ENCODE measurements at places on chromosomes 1 and 21.

DNA sequence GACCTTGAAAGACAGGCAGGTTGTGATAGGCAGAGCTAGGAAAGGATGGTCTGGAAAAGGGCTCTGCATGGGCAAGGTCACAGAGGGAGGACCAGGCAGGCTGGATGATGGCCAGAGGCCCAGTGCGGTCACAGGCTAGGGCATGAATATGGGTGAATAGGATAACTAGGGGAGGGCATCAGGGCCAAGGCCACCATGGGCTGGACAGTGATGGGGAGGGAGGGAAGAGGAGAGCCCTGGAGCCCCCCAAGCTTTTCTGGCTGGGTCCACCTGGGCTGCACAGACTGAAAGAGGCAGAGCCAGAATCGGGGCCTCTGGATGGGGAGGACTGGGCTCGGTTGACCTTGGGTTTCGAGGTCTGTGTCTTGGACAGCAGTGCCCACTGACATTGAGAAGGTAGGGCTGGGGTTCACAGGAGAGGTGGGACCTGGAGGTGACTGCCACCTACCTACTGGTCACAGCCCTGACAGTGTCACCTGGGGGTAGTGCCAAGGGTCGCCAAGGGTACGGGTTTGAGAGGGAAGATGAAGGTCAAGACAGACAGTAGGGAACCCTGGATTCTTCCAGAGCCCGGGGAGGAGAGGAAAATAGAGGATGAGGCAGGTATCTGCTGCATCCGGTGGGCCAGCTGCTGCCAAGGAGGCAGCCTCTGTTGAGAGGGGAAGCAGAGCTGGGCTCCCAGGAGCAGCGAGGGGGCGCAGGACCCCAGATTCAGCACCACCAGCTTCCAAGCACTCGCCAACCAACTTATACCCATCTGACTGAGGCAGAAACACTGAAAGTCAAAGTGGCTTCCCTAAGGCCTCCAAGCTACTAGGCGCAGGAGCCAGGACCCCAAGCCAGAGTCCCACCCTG lies 6.1 kb upstream of the NPHP4 start:
- peak; percentile 51 for DNase-seq

- no peak for DNase-seq
Measured at GRCh38 chr1:230572121-230573105, 69.9 kb upstream of the COG2 start.

- DNase-seq = no peak
Measured at GRCh38 chr1:82398357-82398756, 597.6 kb downstream of the ADGRL2 start.

DNA sequence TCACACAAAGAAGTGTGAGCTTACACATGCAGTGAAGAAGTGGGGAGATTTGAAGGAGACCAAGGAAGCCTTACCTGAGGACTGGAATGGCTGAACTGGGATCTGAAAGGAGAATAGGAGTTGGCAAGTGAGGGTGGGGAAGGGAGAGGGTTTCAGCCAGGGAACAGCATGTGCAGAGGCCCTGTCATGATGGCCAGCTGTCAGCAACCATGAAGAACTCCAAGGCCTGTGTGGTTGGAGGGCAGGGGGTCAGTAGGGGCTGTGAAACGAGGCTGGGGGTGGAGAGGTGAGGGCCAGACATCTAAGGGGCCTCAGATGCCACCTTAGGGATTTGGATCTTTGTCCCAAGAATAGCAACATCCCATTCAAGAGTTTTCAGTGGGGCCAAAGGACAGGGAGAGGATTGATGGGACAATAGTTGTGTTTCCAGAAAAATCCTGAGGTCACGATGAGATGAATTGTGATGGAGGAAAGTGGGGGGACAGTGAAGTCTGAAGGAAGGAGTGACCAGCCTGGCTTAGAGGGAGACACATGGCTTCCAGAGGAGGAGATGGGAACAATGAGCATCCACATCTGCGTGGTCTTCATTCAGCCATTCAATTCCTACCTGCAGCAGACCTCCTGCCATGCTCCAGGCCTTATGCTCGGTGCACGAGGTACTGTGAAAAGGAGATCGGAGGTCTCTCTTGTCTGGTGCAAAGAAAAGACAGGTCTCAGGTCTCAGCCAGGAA lies 187.6 kb downstream of the MATN1 start:
- DNase-seq = no peak

DNA sequence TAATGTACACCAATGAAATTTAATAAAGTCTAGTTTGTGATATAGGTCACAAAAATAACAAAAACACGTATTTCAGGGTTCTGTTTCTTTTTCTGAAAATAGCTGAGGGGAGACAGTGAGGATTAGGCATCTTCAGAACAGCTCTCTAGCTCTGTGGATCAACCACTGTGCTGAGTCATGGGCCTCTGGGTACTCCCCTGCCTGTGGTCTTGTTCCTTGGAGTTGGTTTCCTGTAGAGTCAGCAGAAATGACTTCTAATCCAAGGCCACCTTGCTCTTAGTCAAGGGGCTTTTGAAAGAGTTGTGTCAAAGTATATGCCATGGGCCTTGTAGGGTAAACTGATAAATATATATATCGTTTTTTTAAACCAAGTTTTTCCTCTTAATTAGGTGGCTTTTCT lies 141.8 kb upstream of the ZRANB2 start:
- no peak for DNase-seq

DNA sequence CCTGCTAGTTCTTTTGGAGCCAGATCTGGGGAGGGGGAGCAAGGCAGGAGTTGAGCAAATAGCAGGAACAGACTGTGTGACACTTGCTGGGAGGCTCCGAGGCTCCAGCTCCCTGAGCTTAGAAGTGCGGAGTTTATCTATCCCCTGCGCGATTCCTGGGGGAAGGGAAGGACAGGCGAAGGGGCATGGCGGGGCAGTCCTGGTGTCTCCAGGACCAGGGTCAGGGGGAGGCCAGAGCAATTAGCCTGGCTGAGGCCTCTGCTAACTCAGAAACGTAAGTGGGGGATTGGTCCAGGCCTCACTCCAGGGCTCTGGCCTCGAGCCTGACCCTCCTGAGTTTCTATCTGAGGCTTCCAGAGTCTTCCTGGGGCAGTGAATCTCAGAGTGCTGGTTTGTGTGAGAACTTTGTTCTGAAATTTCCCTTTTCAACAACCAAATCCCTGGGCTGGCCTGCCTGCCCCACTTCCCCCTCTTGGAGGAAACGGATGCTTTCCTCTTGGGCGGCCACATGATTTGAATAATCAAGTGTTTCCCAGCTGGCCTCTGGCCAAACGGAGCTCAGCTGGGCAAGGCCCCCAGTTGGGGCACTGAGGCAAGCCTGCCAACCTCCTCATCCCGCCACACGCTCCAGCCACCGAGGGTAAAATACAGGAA lies 15.6 kb downstream of the ALPL start:
- no peak for DNase-seq

DNA sequence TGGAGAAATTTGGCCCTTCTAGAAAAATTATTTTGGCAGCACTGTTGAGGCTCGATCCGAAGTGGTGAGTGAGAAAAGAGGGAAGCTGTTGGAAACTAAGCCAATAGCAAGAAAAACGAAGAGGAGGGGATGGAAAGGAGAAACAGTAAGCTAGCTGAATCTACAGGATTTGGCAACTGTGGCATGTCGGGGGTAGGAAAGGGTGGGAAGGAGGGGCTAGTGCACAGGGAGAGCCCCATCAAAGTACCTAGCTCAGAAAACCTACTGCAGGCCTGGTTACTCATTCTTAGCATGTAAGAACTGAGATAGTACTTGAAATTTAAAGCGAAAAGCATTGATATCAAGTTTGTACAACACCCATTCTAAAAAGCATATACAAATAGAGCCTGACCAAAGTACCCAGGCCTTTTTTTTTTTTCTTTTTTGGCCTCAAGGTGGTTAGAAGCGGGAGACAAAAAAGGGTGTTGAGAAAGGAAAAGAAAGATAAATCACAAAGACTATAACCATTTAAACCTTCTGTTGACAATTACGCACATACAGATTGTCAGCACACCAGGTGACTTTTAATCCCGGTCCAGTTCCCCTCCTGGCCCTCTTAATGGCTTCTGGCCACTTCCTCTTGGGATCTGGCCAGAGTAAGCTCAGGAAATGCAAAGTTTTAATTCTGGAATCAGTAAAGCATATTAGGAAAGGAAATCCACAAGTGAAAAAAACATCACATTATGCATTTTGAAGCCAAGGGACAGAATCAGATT lies 50.4 kb downstream of the SLC16A1 start:
- no peak for DNase-seq

GRCh38 chr1:232726048-232726779 lies 79.0 kb upstream of the MAP10 start:
- no peak for DNase-seq

- DNase-seq = no peak
Measured at GRCh38 chr1:111217183-111217910, 10.2 kb upstream of the CHI3L2 start.

DNA sequence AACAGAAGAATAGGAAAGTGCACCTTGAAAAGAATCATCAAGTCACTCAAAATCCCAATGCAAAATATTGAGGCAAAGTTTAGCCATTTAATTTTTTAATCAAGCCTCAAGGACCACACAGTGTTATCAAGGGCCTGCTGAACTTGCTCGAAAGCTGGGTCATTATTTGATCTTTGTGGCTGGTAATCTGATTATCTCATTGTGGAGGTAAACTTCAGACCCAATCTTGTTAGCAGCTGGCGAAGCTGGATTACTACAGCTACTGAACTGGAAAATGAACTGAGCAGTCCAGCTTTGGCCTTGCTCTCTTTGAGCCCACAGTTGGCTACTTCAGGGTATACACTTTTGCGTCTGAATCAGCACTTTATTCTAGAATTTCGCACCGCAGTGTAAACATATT lies 94.4 kb downstream of the BARHL2 start:
- DNase-seq = no peak

GRCh38 chr1:80633947-80634706 lies 1166.6 kb upstream of the ADGRL2 start:
- DNase-seq = no peak

GRCh38 chr1:9028921-9029705 lies 2.9 kb upstream of the SLC2A7 start:
- DNase-seq = no peak

GRCh38 chr1:33410091-33410701 lies 20.7 kb downstream of the PHC2 start:
- no peak for DNase-seq

GRCh38 chr1:220966881-220967611 lies 87.8 kb downstream of the HLX start:
- DNase-seq = no peak

DNA sequence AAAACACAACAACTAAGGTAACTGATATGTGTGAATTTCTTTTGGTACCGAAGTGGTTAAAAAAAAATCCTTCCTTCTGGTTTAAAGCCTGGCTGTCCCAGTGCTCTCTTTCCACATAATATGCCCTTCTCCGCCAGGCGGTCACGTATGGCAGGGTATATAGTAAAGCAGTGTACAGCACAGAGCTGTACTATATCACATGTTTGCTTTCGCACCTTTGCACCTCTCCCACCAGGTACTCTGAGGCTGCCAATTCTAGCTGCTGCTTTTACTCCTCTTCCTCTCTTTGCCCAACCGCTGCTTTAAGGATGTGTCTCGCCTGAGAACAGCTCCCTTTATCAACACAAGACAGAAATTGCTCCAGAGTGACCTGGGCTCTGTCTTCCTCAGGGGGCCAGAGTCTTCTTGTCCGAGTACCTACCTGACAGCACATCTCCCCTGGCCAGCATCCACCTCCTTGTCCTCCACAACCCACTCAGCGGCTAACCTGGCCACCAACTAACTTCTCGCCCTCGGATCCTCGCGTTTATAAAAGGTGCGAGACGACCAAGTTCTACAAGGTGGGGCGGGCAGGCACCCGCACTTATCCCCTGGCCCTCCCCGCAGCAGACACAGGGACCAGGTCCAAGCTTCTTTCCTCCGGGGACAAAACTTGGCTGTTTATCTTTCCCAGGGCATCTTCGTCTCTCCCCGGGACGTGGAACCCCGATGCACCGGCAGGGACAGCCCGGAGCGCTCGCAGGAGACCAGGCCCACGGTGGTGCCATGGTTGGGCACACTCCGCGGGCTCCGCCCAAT lies 1.6 kb downstream of the COLGALT2 start:
- no peak for DNase-seq

DNA sequence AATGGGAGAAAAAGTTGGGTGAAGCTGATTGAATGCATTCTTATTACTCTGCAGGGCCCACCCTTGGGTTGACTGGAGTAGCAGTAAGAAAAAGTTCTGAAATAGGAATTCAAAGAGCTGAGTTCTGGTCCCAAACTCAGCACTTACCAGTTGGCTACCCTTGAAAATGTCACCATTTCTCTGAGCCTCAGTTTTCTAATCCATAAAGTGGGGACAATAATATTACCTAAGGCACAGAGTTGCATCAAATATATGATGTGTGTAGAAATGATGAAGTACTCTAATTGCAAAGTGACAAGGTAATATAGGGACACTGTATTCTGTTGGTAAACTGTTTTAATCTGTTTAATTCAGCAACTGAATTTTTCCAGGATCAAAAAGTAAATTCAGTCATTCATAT lies 1.2 kb downstream of the LRRC52 start:
- no peak for DNase-seq

GRCh38 chr1:241391926-241392710 lies 35.1 kb upstream of the RGS7 start:
- DNase-seq = no peak

DNA sequence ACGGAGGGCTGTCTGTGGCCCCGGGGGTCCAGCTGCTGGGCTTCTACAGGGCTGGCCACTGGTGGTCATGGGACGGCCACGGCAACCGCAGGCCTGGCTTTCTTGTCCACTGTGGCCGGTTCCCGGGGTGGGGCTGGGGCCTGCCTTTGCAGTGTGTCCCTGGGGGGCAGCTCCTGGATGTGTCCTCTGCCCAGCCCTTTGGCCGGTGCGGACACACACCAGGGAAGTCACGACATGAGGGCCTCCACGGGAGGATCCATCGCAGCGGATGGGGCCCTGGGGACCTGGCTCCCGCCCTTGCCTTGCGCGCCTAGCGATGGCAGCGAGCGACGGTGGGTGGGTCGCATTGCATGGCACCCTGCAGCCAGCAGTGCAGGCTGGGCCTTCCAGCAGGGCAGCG lies 18.0 kb downstream of the PFKL start:
- no peak for DNase-seq

DNA sequence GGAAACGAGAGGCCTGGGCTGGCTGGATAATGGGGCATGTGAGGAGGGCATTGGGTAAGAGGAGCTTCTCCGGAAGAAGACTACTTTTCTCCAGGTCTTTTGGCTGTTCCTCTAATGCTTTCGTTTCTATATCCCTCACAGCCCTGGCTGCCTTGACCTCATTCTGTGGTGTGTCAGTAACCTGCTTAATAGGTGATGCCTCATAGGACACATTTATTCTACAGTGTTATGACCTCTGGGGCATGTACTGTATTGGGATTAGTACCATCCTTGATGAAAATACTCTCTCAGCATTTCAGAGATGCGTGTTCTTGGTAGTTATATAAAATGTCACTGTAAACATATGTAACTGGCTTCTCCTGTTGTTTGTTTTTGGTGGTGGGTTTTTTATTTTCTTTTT lies 40.1 kb downstream of the PGM1 start:
- no peak for DNase-seq

Data from sciatic nerve (tissue), 2 donors.